ENCODE measurements at places on chromosomes 2 and 18. TPM values are rescaled to one million over a fixed set of nuclear protein-coding genes. Genes with fewer than 3 reads are reported as not detected.

SPIRE1 gene
- 2.7 TPM for total RNA-seq

CREG2 gene
- not detected for total RNA-seq

KLHL14 gene
- total RNA-seq = not detected

NCK2 gene
- 60.7 TPM for total RNA-seq

SLC8A1 gene
- total RNA-seq = 0.45 TPM

SYT4 gene
- total RNA-seq = not detected

ITGB6 gene
- total RNA-seq = not detected

SLC30A3 gene
- total RNA-seq = not detected

MGAT4A gene
- total RNA-seq = 73.4 TPM

CELF4 gene
- not detected for total RNA-seq

IL36B gene
- not detected for total RNA-seq

CERS6 gene
- 13.1 TPM for total RNA-seq

POTEJ gene
- not detected for total RNA-seq

ABCB11 gene
- 0.03 TPM for total RNA-seq

RAB12 gene
- total RNA-seq = 15.2 TPM

PKDCC gene
- total RNA-seq = not detected

ACKR3 gene
- total RNA-seq = 3.6 TPM

GRCh38 chr2:200733713-200734198 lies 78.0 kb upstream of the BZW1 start:
- DNase-seq = no peak

DNA sequence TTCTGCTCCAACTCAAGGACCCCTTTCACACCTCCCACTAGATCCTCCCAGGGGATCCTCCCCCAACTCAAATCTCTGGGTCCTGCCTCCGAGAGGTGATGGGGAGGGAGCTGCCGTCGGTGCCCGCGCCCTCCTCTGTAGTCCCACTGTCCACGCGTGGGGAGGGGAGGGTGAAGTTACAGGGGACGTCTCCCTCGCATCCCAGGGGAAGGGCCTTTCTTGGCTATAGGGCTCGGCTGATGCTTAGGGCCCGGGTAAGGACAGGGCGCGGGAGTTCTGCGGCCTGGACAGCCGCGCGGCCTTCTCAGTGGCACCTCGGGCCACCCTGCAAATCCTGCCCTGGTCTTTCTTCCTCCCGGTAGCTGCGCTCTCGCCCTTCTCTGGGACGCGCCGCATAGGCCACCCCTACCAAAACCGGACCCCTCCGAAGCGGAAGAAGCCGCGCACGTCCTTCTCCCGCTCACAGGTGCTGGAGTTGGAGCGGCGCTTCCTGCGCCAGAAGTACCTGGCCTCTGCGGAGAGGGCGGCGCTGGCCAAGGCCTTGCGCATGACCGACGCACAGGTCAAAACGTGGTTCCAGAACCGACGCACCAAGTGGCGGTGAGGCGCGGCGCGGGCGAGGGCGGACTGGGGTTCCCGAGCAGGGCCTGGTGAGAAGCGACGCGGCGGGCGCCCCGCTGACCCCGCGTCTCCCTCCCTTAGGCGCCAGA lies 1.2 kb downstream of the TLX2 start:
- DNase-seq = no peak

DNA sequence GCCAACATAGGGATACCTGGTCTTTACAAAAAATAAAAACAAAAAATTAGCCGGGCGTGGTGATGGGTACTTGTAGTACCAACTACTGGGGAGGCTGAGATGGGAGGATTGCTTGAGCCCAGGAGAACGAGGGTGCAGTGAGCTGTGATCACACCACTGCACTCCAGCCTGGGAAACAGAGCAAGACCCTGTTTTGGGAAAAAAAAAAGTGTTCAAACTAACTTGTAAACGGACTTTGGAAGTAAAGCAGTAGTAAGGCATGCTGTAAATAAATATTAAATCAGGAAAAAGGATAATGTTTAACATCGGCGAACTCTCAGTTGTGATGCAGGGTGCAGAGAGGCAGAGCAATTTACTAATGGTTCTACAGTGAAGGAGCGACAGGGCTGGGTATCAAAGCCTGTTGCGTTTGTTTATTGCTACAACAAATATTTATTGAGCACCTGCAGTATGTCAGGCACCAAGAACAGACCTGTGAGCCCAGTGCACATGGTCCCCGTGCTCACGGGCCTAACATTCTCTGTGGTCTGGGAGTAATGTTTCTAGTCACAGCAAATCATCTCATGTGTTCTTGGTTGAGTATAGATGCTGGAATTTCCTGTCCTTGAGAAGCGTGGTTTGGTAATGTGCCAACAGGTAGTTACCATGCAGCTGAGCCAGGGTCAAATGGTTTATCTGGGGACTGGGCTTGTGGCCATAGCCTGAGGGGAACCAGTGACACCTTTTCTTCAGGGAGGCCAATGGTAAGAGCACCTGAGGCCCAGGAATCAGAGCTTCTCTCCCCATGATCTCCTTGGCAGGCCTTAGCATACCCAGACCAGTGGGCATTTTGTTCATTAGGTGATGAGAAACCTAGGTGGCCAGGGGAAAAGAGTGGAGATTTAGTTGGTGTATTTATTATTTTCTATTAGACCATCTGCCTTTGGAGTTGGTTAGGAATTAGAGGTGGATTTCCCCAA lies 27.9 kb upstream of the GREB1 start:
- no peak for DNase-seq

DNA sequence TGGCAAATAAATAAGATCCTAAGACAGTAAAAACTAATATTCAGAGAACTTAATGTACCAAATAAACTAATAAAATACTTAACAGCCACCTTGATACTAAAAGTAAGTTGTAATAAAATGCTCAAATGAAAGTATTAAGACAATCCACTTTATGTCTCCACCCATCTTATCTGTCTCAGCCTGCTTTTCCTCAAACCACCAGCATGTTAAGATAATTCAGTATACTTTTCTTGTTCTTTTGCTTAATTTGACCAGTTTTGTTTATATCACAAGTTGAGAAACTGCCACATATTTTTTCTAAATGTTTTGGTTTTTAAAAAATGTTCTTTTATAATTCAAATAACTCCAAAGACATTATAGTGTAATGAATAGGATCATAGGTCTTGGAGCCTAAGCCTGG lies 142.0 kb downstream of the MBD5 start:
- DNase-seq = no peak

- DNase-seq = no peak
These were observed 247.5 kb downstream of the TFCP2L1 start for GRCh38 chr2:121037480-121037879.

DNA sequence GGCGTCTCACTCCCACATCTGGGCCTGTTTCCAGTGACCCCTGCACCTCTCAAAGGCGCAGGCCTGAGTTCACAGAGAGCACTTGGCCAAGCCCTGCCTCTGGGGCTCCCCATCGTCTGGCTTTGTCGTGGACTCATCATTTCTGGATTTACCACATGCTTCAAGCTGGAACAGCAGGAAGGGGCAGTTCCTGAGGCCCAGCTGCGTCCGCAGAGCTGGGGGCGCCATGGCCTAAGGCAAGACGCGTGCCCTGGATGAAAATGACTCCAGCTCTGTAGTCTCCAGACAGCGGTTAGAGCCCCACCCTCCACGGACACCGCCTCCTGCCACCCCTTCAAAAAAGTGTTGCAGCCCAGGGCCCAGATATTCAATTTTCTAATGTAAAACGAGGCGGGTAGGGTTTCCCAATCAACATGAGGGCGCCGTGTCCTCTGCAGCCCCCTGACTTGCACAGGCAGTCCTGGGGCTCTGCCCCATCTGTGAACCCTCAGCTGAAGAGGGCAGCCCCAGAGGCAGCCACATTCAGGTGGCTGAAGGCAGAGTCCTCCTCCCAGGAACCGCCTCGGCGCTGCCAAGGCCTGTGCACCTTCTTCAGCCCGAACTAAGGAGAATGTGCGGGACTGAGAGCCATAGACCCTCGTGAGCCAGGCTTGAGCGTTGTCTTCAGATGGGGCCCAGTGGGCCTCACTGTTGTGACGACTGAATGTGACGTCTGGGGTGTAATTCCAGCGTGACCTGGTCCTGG lies 85.5 kb downstream of the NFATC1 start:
- DNase-seq = no peak

DNA sequence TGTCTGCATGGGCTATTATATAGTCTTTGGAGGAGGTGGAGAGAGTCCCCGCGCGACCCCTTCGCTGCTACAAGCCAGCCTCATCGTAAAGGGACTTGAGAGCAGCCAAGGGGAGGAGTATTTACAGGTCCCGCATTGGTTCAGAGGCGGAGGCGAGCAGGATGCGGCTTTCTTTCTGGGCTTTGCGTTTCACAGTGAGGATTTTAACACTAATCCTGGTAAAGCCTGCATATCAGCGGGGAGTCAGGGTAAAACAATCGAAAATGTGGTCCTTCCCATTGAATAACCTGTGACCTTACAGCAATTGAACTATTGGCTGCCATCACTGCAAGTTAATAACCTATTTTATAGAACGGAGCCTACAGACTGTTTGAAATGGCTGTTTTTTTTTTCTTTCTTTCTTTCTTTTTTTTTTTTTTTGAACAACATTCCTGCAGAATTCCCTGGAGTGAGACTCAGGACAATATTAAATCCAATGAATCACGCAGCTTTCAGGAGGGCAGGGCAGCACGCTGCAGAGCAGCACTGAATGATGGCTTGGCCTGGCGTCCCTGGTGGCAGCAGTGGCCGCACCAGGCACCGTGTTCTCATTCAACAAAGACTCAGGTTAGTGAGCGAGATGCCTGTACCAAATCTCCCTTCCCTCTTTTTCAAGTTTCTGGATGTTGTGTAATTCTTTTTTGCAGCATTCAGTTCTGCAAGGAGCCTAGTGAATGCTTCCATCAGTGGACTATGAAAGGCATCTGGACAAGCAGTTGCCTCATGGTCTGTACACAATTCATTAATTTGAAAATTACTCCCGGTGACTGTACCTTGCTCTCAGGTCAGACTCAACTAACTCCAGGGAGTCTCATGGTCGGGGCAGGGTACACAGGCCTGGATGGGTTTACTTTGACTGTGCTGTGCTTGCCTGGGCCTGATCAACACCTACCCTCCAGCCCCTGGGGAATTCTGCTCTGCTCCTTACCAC lies 19.8 kb downstream of the SMIM21 start:
- DNase-seq = no peak

DNA sequence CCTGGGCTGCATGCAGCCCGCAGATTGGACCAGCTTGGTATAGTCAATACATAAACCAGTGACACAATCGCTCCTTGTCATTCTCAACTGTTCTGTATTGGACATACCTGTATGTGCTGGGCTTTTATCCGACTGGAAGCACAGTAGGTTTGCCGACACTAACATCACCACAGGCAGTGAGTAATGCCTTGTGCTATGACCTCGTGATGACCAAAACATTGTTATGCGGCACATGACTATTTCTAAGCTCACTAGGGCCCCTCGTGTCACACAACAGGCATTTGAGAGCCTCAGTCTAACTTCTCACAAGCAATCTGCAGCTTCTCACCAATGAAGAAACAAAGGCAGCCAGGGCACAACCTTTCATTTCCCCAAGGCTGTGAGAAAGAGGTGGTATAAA lies 320.8 kb downstream of the AFF3 start:
- no peak for DNase-seq

DNA sequence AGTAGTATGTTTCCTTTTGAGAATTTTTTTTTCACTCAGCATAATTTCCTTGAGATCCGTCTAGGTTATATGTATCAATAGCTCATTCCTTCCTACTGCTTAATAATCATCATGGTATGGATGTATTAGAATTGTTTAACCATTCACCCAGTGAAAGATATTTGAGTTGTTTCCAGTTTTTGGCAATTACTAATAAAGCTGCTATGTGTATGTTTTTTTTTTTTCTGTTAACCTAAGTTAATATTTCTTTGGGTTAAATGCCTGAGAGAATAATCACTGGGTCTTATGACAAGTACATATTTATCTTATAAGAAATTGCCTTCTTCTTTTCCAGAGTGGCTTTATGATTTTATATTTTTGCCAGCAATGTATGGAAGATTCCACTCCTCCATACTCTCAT lies 96.4 kb upstream of the ST6GAL2 start:
- DNase-seq = no peak

DNA sequence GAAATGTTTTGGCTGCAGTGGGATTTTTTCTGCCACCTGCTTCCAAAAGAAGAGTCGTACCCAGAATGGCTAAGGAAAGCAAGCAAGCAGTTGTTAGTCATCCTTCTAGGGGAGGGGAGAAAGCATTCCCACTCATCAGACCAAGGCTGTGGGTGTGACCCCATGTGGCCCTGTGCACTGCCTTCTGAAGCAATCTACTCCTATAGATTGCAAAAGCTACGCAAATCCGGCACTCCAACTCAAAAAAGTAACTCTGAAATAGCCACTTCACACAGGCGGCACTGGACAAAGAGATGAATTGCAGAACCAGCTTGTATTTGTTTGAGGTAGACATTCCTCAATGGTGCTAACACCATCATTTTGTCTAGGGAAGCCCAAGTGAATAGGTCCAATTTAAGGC lies 44.3 kb downstream of the ST3GAL5 start:
- DNase-seq = peak; percentile 10

DNA sequence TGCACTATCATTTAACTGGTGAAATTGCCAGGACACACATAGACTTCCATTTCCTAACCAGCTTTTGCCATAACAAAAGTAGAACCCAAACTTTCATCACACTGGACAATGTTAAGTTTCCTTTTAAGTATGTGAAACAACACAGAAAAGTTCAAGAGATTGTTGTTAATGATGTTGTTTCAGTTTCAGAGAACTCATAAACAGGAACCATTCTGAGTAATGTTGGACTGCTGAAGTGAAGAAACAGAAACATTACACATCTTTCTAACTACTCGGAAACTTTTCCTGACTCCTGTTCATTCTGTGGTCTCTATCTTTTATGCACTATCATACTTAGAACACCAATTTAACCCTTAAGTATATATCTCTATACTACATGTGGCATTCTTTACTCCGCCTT lies 179.2 kb downstream of the RIT2 start:
- DNase-seq = no peak

DNA sequence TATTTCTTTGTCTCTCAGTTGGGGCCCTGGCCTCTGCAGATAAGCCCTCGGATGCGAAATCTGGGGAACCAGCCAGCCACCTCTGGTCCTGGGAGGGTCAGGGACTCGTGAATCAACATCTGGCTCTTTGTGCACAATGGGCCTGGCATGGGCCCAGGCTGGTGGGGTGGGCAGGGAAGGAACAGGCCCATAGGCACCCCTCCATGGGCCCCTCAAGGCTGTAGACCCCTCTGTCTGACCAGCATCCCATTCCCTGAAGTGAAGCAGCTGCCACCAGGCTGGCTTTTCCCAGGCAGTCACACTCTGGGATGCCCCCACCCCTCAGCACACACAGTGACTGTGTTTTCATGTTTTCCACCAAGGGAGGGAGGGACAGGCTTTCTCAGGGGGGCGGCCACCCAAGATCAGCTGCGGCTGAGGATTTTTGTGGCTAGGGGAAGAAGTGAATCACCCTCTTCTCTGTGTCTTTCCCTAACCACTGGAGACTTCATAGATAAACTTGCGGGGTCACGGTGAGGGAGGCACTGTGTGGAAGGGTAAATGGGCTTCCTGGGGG lies 166.0 kb downstream of the AGAP1 start:
- no peak for DNase-seq

DNA sequence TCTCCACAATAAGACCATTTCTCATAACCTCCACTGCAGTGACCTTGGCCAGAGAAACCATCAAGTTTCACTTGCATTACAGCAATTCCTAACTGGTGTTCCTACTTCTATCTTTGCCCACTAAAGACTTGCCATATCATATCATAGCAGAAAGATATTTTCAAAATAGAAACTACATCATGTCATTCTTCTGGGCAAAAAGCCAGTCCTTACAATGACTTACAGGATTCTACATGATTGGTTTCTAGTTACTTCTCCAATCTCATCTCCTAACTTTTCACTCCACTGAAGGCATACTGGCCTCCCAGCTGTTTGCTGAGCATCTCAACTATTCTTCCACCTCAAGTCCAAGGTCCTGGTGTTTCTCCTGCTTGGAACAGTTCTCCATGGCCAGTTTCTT lies 151.4 kb downstream of the HNMT start:
- no peak for DNase-seq

GRCh38 chr18:54393648-54394294 lies 36.1 kb downstream of the C18orf54 start:
- no peak for DNase-seq
